ENCODE measurements at places on chromosomes 13 and 19.

GRCh38 chr19:13957051-13957450 is 4.7 kb downstream of the DCAF15 start:
- DNase-seq, result no peak

GRCh38 chr19:32895384-32895783 is 25.8 kb upstream of the SLC7A9 start:
- DNase-seq, result no peak

GRCh38 chr13:114067381-114067885 is 65.0 kb downstream of the RASA3 start:
- peak; percentile 28 for DNase-seq

DNA sequence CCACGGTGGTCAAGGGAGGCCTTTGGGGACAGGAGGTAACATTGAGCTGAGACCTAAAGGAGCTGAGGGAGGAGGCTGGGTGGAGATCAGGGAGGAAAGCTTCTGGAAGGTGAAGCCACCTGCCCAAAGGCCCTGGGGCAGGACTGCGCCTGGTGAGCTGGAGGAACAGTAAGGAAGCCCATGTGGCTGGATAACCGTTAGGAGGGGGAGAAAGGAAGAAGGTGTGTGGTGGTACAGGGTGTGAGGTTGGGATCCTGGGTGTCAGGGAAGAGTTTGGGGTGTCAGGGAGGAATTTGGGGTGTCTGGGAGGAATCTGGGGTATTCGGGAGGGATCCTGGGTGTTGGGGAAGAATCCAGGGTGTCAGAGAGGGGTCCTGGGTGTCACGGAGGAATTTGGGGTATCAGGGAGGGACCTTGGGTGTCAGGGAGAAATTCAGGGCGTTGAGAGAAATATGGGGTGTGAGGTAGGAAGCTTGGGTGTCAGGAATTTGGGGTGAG is 695 bp downstream of the TICAM1 start:
- DNase-seq, result no peak

DNA sequence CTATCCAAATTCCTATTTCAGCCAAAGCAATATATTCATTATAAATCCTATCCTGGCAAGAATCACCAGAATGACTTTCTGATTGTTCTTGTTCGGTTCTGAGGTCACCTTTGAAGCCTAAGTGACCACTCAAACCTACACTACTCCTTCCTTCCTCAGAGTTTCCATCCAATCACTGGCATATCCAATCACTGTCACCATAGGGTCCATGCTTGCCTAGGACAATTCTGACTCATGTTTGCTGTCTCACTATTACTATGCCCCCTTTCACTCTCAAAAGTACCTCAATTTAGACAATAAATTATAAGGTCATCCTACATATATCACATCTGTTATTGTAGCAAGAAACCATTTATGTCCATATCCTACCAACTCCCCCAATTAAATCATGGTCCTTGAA is 58.9 kb downstream of the UBL3 start:
- DNase-seq, result no peak

DNA sequence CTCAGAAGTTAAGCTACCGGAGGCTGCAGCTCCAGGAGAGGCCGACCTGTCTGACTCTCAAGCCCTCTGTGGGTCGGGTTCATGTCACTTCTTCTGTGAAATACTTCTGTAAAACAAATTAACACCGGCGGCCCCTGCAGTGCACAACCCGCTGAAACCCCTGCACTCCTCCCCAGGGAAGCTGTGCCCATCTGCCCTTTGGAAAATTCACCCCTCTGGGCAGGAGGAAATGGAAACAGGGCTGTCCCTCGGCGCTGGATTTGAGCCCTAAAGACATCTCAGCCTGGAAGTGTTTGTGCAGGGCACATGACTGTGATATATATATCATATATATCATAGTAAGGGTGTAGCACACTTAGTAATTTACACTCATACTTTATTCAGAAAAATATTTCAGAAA is 415.3 kb downstream of the IRS2 start:
- DNase-seq, result no peak

DNA sequence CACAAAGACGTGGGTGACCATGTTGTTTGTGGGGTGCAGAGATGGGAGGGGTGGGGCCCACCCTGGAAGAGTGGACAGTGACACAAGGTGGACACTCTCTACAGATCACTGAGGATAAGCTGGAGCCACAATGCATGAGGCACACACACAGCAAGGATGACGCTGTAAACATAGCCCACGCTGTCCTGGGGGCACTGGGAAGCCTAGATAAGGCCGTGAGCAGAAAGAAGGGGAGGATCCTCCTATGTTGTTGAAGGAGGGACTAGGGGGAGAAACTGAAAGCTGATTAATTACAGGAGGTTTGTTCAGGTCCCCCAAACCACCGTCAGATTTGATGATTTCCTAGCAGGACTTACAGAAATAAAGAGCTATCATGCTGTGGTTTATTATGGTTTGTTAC is 5.6 kb downstream of the KLK2 start:
- no peak for DNase-seq

DNA sequence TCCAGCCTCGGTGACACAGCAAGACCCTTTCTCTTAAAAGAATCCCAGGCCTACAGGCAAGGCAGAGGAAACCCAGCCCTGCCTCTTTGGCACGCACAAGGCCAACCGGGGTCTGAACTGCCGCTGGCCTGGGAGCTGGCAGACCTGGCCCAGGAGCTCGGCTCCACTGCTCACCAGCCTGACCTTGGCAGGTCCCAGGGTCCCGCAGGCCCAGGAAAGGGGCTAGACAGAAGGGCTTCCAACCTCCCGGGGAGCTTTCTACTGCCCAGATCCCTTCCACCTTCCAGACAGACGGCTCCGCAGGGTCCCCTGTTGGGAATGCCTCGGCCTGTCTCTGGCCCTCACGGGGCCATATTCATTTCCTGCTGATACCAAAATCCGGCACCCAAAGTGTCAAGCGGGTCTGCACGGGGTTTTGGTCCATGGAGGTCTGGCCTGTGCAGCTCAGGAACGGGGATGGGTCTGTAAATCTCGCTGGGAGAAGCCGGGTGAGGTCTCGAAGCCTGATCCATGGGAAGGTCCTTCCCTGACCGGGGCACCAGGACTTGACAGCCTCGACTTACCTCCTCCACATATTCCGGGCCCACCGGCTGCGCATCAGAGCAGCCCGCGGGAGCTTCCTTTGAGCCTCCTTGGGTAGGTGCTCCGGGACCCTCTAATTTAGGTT is 36.6 kb upstream of the MATK start:
- no peak for DNase-seq

- no peak for DNase-seq
Observed at GRCh38 chr19:17137417-17137816, 61.8 kb downstream of the MYO9B start.

GRCh38 chr19:50190439-50190891 is 13.0 kb upstream of the MYH14 start:
- DNase-seq, result no peak

DNA sequence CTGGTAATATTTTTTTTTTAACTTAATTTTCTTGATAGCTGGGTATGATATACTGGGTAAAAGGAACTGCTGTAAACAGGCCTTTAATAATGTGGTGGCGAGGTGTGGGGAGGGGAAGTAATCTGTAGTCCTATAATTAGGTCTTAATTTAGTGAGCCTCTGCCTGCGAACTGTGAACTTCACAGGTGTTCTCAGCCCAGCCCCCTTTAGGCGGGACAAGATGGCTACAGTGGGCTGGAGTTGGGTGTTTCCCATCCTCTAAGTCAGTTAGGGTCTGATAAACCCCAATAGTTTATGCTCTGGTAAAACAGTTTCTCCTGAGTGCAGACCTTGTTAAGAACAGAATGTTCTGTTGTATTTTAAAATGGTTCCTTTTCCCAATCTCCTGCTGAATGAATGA is 97.6 kb upstream of the SERP2 start:
- no peak for DNase-seq

DNA sequence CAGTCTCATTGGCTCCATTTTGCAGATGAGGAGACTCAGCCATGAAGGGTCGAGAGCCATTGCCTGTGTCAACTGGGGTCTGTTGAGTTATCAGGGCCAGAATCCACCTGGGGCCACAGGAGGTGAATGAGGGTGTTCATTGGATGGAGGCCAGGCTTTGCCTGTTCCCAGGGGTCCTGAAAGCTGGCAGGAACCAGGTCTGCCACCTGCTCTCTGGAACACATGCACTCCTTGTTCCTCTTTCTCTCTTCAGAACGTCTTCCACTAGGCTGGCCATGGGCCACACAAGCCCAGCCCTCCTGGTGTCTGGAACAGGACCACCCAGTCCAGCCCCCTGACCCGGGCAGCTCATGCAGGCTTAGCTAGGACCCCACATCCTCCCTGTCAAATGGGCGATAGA is 21.1 kb downstream of the PPP1R37 start:
- no peak for DNase-seq

- no peak for DNase-seq
Observed at GRCh38 chr13:26867451-26868091, 107.0 kb upstream of the GPR12 start.

GRCh38 chr19:29013988-29014387 is 199.0 kb downstream of the UQCRFS1 start:
- no peak for DNase-seq

- DNase-seq, result no peak
Observed at GRCh38 chr19:48659768-48660167, 13.0 kb downstream of the NTN5 start.

DNA sequence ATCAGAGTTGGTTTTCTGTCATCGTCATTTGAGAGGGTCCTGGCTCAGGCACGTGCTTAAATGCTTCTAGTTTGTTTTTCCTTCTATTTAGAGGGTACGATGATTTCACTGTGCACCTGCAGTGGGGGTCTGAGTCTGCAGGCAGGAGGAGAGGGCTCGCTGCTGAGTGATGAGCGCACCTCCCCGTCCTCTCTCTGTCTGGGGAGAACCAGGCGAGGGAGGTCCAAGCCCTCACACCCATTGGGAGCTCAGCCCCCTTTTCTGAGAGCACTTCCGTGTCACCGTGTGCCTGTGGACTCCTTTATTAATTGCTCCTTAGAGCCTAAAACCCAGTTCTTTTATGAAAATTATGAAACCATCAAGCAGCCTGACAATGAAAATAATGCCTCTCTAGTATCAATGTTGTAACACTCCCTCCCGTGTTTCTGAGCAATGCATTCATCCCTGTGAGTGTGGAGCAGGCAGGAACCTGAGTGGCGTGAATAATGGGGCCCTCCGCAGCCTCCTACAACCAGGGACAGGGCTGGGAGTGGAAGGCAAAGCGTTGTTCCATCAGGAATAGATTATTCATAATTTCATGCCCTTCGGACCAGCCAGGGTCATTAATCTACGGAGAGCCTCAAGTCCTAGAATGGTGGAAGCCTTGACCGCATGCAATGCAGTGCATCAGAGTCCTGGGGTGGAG is 191.6 kb downstream of the UQCRFS1 start:
- no peak for DNase-seq

DNA sequence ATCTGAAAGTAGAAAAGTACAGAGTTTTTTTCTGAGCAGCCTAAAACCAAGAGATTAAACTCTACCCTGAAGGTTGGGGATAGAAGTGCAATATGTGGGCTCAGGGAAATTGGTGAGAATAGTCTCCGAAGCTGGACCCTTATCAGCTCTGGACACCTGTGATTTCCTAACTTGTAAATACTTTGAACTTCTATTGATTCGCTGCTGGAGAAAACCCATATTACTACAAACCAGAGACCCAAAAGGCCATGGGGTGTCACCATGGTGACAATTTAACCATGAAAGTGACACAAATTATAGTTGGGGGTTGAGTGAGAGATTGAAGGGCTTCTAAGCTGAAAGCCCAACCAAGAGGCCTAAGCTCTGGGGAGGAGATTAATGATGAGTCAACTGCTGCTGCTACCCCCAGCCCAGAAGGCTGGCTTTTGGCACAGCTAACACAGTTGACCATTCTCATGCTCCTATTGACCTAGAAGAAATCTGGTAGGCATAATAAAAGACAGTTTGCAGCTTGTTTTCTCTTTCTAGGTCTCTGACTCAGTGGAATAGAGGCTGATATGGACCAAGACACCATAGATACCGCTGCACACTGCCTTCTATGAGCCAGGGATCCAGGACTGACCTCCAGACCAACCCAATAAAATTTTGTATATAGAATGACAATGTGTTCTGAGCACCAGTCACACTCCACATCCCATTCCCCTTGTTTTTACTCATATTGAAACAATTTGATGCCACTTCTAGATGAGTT is 131.9 kb upstream of the FNDC3A start:
- DNase-seq, result no peak

- DNase-seq, result no peak
Observed at GRCh38 chr19:494171-495080, 1.9 kb upstream of the MADCAM1 start.

- DNase-seq, result peak; percentile 69
Observed at GRCh38 chr13:19586904-19587634, 25.7 kb upstream of the TPTE2 start.

GRCh38 chr13:39876258-39876657 is 220.8 kb downstream of the COG6 start:
- no peak for DNase-seq

Measured in CD4-positive, alpha-beta T cell treated with Interleukin-15 for 4 hours (primary cell).